ENCODE measurements at places on chromosomes 4 and X.
A peak's percentile ranks its signal among the peaks of the same experiment; 100 is the strongest.

DNA sequence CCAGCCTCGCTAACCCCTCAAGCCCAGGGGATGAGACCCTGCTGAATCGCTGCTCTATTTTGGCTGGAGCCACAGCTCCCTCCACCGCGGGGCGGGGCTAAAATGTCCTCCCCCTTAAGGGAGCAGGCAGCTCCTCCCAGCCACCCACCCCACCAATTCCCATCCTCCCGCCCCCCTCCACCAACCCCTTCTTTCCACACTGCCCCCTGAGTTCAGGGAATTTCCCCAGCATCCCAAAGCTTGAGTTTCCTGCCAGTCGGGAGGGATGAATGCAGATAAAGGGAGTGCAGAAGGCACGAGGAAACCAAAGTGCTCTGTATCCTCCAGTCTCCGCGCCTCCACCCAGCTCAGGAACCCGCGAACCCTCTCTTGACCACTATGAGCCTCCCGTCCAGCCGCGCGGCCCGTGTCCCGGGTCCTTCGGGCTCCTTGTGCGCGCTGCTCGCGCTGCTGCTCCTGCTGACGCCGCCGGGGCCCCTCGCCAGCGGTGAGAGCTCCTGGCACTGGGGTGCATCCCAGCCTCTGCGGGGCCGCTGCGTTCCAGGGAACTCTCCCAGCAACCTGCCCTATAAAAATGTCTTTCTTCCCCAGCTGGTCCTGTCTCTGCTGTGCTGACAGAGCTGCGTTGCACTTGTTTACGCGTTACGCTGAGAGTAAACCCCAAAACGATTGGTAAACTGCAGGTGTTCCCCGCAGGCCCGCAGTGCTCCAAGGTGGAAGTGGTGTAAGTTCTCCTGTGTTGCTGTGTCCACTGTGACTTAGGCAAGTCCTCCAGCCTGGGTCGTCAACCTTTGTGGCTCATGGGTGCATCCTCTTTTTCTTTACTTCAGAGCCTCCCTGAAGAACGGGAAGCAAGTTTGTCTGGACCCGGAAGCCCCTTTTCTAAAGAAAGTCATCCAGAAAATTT, at the start of gene CXCL6:
Gene CXCL6, plus strand, starts transcription at position 306 of the 907 bp plus-strand sequence. Its CDS starts 73 bp downstream, at position 379.
- peak; percentile 9 for DNase-seq

GRCh38 chr4:178812866-178813265, 1370.6 kb upstream of the AGA start:
- no peak for DNase-seq

DNA sequence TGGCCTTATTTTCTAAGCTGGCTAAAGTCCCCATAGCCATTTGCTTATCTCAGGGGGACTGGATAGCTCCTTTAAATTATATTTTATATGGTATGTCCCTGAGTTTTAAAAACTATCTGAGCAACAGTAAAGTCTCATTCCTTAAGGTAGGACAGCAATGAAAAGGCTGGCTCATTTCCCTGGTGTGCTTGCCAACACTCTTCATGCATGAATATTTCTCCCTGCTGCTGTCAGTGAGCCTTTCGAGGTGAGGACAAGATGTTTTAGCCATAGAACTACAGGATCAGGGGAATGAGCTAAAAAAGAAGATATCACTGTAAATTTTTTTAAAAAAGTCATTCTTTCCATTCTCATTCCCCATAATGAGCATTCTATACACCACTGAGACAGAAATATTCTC, 427.3 kb upstream of the FAM241A start:
- DNase-seq = no peak

GRCh38 chrX:2709556-2709955, 18.5 kb downstream of the CD99 start:
- no peak for DNase-seq

DNA sequence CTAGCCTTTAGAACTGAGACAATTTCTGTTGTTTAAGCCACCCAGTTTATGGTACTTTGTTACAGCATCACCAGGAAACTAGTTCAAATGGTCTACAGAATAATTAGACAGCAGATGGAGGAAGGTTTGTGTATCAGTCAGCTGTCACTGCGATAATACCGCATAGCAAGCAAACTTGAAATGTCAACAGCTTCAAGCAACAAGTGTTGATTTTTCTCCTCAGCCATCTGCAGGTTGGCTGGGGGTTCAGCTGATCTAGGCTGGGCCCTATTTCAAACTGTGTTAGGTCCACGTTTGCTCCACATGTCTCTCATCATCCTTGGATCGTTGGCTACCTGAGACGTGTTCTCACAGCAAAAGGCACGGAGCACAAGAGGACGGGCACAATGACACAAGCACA, 19.2 kb upstream of the PHEX start:
- DNase-seq = no peak

DNA sequence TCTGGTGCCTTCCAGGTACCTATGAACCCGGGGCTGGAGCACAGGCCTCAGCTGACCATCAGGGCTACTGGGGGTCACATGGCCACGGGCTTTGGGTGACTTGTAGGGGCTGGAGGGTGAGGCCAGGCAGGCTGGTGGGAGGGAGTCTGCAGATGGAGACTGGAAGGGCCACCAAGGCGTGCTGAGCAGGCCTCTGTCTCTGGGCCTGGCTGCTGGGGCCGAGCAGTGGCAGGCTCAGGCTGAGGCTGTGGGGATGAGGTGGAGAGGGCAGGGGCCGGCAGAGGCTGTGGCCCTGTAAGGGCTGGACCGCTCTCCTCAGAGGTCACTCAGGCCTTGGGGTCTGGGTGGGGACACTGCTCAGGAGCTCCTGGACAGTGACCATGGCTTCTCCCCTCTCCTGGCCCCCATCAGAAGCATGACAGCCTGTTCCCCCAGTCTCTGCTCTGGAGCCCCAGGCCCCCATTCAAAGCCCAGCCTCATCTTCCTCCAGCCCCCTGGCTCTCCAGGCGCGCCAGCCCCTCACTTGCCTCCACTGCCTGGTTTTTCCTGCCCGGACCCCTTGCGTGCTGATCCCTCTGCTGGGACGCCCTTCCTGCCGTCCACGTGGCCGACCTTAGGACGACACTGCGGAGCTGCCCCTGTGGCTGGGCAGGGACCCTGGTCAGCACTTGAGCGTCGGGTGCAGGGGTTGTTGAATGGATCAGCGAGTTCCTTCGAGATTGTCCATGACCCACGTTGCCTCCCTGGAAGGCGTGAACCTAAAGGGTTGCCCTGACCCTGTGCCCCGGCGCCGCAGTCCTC, 11.1 kb upstream of the NAT8L start:
- DNase-seq = no peak

DNA sequence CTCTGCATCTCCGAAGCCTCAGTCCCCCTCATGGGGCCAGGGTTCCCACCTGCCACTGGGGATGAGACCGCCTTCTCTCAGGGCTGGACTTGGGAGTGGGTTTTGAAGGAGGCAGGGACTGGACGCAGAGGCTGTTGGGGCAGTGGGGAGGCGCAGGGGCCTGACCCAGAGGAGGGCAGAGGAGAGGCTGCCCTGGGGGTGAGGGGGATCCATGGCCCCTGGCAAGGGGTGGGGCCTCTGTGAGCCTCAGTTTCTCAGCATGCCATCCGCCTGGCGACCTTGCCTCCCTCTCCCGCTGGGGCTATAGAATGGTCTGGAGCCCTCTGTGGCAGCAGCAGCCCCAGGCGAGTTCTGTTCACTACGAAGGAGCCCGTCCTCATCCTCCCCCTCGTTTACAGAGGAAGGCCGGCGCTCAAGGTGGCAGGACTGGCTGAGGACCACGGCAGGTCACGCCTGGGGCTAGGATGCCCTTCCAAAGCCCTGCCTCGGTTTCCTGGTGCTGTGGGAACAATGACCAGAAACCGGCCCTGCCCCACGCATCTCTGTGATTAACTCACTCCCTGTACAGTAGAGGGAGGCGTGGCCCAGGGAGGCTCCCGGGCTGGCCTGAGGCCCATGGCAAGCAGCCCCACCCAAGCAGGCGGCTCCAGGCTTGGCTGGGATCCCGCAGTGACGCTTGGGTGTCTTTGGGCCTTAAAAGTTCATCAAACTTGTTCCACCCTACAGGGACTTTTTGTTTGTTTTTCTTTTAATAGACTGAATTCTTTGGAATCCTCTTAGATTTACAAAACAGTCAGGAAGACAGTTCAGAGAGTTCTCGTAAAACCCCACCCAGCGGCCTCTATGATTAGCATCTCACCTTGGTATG, 16.0 kb upstream of the SH3TC1 start:
- DNase-seq = no peak

DNA sequence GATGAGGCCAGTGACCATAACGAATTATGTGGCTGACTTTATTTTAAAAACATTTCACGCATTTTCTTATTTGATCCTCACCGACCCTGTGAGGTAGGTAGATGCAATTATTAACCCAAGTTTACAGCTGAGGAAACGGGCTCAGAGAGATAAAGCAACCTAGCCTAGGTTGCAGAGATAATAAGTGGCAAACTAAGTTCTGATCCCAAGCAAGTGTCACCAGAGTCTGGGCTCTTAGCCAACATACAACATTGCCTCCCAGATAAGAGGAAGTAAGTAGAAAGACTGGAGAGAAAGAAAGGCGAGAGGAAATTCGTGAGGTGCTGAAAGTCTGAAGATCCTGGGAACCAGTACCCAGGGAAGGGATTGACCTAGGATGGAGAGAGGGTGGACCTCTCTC, 77.4 kb upstream of the GPR50 start:
- no peak for DNase-seq

DNA sequence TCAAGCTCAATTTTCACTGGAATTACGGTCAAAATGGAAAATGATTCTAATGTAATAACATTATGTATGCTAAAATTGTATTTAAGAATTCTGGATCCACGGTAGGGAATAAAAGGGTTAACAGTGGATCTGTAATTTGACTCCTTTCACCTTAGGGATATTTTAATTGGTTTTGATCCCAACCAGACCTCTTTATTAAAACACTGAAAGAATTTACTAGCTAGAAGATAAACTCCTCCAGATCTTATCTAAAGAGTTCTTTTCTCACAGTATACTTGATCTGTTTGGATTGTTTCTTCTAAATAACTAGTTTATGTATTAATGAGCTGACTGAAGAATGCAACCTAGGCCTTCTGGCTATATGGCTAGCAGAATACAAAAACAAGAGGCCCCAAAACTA, 118.4 kb downstream of the DDX53 start:
- DNase-seq = no peak

GRCh38 chr4:162661913-162662312, 498.1 kb upstream of the FSTL5 start:
- no peak for DNase-seq

GRCh38 chr4:66300336-66300934, 630.1 kb upstream of the EPHA5 start:
- no peak for DNase-seq

- no peak for DNase-seq
These were observed 146.7 kb downstream of the COL25A1 start for GRCh38 chr4:109155682-109156283.

DNA sequence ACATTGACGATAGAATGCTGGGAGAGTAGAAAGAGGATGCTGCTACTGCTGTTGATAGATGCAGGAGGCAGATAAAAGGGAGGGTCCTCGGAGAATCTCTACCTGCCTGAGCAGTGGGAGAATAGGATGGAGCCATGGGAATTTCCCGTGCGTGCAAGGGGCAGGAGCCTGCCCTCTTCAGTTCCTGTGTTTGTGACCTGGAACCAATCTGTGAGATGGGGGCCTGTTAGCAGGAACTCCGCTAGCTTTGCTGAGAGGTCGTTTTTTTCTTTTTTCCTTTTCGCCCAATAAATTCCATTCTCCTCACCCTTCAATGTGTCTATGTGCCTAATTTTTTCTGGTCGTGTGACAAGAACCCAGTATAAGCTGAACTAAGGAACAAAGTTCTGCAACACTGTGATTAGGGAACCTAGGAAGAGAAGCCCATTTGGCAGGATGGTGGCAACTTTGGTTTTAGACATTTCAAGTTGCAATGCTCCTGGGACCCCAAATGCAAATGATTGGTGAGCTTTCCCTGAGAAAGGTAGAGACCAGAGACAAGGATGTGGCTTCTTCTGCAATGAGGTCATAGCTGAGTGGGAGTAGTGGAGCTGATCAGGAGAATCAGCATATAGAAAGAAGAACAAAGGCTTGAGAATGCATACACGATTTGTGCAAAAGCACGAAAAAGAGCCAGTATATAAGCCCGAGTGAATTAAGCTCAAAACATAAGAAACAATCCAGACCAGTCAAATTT, 23.9 kb downstream of the SLC39A8 start:
- DNase-seq = no peak

- peak; percentile 47 for DNase-seq
These were observed 2.0 kb upstream of the ARX start for GRCh38 chrX:25017667-25018247.

DNA sequence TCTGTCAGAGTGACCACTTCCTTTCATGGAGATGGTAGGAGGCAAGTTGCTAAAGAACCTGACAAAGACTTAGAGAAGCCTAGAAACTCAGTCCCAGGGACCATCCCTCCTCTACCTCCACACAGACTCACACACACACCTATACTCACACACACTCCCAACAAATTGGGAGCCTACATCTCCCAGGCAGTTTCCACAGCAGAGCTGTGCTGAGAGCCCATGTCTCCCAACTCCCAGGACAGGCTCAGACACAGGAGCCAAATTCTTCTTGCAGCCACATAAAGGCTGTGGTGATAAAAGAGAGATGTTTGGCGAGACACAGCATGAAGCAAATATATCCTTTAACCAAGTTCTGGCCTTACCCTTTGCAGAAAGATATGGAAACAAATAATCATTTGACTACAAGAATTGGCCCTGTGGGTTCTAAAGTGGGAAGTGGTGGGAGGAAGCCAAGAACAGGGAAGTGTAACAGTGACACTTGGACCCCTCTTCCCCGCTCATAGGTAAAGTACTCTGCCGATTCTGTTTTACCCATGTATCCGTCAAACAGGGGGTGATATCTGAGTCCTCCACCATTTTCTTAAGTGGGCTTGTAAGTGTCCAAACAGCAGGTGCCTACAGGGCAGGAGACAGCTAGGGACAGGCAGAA, 11.0 kb upstream of the IDS start:
- no peak for DNase-seq

- DNase-seq = no peak
These were observed 144.6 kb downstream of the AMELX start for GRCh38 chrX:11437642-11438379.

GRCh38 chr4:70936200-70936787, 34.1 kb downstream of the MOB1B start:
- no peak for DNase-seq

DNA sequence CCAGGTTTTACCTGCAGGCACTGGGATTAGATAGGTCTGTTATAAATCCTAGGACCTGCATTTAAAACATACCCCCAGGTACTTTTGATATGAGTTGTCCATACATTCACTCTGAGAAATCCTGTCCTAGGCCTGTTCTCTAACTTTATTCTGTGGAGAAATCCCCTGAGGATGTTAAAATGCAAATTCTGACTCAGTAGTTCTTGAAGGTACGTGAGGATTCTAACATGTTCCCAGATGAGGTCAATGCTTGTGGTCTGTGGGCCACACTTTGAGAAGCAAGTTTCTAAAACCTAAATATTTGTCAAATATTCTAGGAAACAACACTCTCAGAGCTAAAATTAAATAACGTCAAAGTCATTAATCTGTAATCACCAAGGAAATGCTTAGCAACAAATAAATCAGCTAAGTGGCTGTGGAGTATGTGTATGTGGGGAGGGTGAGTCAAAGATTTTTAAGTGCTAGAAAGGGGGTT, 101.3 kb upstream of the MAGEB16 start:
- no peak for DNase-seq

GRCh38 chr4:118973295-118973694, 84.6 kb downstream of the SYNPO2 start:
- DNase-seq = no peak

- DNase-seq = no peak
These were observed 111.5 kb upstream of the WDFY3 start for GRCh38 chr4:85078016-85078415.
